ENCODE measurements at places on chromosomes 2 and 18.

DNA sequence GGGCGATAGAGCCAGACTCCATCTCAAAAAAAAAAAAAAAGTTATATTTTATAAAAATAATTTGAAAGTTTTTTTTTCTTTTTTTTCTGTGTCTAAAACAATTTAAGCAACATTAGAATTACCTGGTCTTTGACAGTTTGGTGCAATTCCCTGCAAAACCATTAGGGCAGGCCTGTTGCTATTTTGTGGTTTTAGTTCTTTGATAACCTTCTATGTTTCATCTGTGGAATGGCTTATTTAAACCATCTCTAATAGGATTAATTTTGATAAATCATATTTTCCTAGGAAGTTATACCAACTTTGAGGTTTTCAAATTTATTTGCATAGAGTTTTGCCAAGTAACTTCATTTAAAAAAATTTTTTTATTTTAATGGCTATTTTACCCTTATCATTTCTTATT, 141.2 kb upstream of the TWIST2 start:
- DNase-seq, result no peak

DNA sequence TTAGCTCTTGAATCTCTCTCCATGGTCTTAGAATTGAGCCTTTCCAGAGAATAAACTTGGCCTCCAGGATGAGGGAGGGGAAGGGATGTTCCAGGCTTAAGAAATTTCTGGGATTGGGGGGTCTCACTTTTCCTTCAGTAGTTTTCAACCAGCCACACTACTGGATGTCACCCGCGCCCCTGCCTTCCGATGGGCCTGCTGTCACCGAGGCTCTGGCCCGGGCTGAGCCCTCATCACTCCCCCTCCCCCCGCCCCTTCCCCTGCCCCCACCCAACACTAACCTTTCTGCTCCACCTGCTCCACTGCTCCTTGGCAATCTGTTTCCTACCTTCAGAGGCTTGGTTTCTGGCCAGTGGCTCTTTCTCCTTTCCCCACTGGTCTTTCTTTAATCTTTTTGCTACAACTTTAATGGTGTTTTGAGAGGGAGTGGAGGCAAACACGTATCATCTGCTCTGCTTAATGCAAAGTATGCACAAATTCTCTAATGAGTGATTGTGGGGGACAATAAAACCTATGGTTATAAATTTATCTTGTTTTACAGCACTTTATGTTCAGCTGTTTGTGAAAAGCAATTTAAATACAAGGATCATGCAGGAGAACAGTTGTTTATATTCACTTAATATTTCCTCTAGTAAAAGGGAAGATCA, 155.1 kb downstream of the WDSUB1 start:
- DNase-seq, result no peak

DNA sequence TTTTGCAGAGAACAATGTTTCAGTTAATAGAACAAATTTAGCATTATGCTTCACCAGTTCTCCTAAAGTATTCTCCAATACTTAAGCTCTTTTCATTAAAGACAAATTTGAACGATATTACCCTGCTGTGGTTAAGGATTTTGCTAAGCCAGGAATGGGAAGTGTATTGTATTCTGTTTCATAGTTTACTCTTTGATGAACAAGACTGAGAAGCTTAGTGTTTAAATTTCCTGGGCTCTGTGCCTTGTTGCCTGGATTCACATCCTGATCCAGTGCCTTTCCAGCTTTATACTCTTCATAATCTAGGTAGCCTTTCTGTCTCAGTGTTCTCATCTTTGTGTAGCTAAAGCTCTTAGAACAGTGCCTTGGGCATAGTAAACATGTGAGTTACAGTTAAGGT, 58.6 kb upstream of the GLS start:
- DNase-seq, result no peak

DNA sequence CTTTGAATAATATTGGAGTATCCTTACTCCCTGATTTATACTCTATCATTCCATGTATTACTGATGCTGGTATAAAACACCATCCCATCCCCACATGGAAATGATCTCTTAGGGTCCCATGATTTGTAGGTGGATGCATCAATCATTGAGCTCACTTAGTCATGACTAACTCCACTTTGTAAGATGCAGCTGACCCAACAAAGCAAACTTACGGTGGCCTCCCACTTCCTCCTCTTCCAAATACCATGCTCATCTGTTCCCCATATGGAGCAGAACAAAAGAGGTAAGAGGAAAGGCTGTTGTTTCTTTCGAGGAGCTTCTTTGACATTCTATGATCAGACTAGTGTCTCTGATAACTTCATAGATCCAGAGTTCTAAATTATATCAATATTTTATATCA, 640.2 kb upstream of the SLC39A10 start:
- DNase-seq, result no peak
